CD8-positive, alpha-beta T cell (primary cell): ENCODE measurements at places on chromosomes 2 and 18.

DNA sequence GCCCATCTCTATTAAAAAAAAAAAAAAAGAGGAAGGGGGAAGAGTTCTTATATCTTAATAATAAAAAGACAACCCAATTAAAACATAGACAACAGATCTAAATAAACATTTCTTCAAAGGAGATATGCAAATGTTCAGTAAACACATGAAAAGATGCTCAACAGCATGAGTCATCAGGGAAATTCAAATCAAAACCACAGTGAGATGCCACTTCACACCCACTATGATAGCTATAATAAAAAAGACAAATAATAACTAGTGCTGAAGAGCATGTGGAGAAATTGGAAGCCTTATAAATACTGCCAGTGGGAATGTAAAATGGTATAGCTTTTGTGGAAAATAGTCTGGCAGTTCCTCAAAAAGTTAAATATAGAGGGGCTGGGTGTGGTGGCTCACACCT lies 61.5 kb upstream of the CYP20A1 start:
- no peak for DNase-seq

DNA sequence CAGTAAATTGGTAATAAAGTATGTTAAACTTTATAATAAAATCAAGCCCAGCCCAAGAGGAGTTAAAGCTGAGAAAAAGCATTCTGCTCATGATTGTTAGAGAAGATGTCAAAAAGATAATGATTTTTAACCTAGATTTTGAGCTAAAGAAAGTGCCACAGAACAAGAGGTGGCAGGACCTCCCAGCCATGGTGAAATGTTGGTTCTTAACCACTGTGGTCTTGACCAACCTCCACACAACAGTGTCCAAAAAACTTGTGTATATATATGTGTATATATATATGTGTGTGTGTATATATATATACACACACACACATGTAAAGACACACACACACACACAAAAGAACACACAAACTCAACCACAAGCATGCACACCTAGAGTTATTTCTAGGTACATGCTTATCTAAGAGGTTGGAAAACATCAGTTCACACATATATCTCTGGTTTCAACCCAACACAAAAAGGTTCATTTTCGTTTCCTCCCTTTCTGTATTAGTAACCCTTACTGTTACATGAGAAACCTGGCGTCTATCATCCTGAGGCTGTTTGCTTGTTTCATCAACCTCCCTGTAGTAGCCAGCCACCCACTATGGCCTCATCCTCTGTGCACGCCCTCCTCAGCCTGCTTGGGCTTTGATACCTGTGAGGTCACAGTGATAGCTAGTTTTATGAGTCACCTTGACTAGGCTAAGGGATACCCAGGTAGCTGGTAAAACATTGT lies 631.8 kb upstream of the ID2 start:
- DNase-seq: no peak

DNA sequence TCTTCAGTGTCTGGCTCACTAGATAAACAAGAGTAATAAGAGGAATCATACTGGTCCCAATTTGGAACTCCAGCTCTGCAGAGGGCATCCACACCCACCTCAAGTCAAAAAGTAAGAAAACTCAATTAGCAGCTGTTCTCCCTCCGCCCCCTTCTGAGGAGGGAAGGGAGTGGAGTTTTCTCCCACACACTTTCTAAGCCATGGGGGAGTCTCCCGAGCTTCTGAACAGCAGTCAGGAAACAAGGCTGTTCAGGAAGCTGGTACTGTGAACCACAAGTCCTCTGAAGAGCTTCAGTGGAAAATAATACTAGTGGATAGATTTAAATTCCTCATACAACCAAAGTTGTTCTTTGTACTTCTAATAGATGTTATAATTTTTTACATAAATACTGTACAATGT lies 32.9 kb upstream of the SPTBN1 start:
- DNase-seq: no peak

DNA sequence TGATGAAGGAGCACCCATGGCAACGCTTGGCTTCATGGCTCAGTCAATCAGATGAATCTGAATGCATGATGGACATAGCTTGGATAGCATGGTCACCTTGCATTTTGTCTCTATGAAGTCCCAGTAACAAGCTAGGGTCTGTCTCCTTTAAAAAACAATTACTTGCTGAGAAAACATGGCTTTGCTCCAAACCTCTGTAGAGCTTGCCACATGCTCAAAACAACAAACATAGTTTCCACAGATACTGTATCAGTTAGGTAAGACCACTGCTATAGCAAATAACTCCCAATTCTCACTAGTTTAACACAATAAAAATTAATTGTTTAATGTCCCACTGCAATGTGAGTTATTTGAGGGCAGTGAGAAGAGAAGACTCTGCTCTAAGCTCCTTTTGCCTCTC lies 401.0 kb downstream of the IRS1 start:
- no peak for DNase-seq
